ENCODE measurements at places on chromosomes 4 and X.
A peak's percentile ranks its signal among the peaks of the same experiment; 100 is the strongest.

- H3K4me1 ChIP-seq = no peaks in the 10 kb centered on the region
- no peak overlapping the region for H3K27ac ChIP-seq
- no peaks in the 10 kb centered on the region for H3K27me3 ChIP-seq
- DNase-seq = no peak
Observed at GRCh38 chr4:114132830-114133229, 153.4 kb upstream of the ARSJ start.

DNA sequence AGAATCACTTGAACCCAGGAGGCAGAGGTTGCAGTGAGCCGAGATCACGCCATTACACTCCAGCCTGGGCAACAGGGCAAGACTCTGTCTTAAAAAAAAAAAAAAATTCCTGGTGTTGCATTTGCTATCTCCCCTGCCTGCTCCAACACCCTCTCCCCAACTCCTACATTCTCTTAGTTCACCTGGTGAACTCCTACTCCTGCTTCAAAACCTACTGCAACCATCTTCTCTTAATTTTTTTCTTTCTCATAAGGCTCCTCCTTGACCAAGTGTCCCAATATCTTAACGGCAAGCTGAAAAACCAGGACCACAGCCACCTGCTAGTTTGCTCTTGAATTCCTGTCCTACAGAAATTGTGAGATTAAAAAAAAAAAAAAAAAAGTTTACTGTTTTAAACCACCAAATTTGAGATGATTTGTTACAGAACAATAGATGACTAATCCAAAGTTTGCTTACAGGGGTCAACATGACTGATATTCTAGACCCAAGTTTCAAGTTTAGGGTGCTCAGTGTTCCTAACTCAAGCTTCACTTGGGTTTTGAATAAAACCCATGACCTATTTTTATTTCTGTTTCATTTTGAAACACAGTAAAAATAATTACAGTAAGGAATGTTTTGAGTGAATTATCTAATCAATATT is 13.1 kb upstream of the ANXA5 start:
- peaks cover 5% of the 10 kb centered on the region for H3K4me1 ChIP-seq
- H3K27me3 ChIP-seq = peaks cover 6% of the 10 kb centered on the region

DNA sequence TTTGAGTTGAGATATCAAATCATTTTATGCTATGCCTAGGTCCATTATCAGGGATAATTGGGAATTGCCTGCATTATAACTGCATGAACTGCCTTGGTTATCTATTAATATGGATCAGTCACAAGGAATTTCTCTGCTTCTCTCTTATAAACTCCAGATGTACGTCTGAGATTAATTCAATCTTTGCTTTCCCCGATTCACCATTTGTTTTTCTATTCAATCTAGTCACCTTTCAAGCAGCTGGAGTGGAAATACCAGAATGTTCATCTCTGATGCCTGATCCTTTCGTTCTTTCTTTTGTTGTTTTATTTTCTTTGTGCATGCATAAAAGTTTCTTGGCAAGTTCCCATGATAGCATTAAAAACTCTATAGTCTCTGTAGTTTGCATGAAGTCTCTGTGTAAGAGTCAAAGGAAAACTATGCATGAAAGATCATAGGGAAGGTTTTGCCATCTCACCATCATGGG is 22.6 kb downstream of the SYNPO2 start:
- DNase-seq = no peak
- no peaks in the 10 kb centered on the region for H3K4me1 ChIP-seq
- H3K36me3 ChIP-seq = no peaks in the 10 kb centered on the region
- no peak overlapping the region for H3K4me3 ChIP-seq
- no peak overlapping the region for H3K27ac ChIP-seq
- peaks cover 4% of the 10 kb centered on the region for H3K27me3 ChIP-seq

DNA sequence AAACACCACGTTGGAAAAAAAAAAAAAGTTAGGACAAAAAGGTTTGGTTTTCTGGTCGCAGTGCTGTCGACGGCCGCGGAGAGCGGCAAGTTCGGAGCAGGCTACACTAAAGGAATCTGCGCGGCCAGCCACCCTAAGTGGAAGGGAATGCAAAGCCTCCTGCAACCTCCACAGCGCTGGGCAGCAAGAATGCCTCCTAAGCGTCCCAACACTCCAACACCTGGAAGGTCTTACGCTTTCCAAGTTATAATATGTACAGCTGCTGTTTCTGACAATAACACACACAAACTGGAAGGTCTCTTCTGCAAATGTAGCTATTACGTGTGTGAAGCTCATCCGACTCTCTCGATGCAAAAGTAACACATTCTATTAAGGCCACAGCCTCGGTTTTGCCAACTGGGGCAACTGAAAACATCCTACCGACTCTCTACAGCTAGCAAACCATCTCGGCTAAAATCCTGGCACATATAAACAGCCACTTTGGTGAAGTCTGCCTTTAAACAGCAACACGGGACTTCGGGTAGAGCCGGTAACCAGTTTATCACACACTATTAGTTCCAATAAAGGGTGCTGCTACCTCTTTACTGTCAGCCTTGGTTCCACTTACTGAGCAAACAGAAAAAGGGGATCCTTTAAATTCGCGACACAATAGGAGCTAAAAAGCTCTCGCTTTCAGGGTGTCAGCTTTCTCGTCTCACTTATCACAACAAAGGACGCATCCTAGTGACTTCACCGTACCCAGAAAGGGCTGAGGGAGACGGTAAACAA is 895 bp downstream of the SMIM14 start:
- no peaks in the 10 kb centered on the region for H3K27me3 ChIP-seq
- no peaks in the 10 kb centered on the region for H3K36me3 ChIP-seq
- peak; percentile 41 for DNase-seq
- peak overlapping the region; percentile 90 for H3K4me3 ChIP-seq

DNA sequence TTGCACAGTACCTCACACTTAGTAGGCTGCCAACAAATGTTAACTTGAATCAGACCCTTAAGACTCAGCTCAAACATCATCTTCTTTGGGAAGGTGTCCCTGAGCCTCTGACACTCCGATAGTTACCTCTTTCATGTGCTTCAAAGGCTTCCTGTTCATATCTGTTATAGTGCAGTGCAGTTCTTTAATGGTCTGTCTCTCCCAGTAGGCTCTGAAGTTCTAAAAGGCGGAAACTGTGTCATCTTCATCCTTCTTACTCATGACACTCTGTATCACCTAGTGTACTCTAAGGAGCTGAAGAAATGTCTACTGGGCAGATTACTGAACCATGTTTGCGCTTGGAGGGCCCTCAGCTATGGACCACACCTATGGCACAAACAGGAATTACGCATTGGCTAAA is 2.1 kb upstream of the DIAPH2 start:
- no peak for DNase-seq
- H3K27ac ChIP-seq = no peak overlapping the region
- no peaks in the 10 kb centered on the region for H3K27me3 ChIP-seq
- H3K36me3 ChIP-seq = no peaks in the 10 kb centered on the region
- H3K4me3 ChIP-seq = no peak overlapping the region

DNA sequence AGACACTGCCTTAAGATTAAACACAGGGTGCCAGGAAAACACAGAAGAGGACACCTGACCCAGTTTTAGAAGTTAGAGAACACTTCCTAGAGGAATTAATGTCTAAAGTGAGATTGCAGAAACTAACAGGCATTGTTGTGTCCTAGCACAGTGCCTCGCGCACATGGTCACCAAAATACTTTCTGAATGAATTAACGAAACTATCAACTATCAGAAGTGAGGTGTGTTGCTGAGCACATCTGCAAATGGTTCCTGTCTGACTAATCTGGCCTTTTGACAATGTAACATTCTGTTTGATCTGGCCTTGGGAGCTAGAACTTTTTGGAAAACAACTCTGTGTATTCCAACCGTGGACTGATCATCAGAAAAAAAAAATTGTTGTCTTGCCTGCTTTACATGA is 556.8 kb upstream of the LCORL start:
- no peaks in the 10 kb centered on the region for H3K36me3 ChIP-seq
- no peaks in the 10 kb centered on the region for H3K4me1 ChIP-seq
- H3K4me3 ChIP-seq = no peak overlapping the region

- no peaks in the 10 kb centered on the region for H3K36me3 ChIP-seq
- H3K4me3 ChIP-seq = no peak overlapping the region
- H3K4me1 ChIP-seq = no peaks in the 10 kb centered on the region
- H3K27ac ChIP-seq = no peak overlapping the region
- H3K27me3 ChIP-seq = no peaks in the 10 kb centered on the region
- DNase-seq = no peak
Observed at GRCh38 chr4:88446124-88446523, 10.8 kb upstream of the HERC5 start.

DNA sequence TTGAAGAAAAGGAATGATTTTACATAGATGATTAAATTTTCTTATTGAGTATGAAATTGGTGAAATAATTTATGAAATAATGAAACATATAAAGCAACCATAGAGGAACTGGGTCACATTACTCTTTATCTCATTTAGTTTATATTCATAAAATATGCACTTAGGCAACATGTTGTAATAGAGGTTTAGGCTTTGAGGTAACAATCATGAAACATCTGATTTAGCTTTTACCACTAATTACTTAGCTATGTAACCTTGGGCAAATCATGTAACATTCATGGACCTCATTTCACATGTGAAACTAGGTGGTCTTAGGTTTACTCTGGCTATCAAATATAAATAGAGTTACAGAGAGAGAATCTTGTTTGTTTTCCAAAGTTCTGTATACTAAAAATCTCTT is 54.5 kb upstream of the SMARCA5 start:
- no peak overlapping the region for H3K27ac ChIP-seq
- H3K36me3 ChIP-seq = peaks cover 15% of the 10 kb centered on the region
- H3K4me3 ChIP-seq = no peak overlapping the region
- no peak for DNase-seq
- H3K27me3 ChIP-seq = no peaks in the 10 kb centered on the region

- H3K4me1 ChIP-seq = no peaks in the 10 kb centered on the region
- H3K27ac ChIP-seq = no peak overlapping the region
- H3K27me3 ChIP-seq = no peaks in the 10 kb centered on the region
Observed at GRCh38 chr4:76651616-76652015, 216.6 kb downstream of the SHROOM3 start.

GRCh38 chr4:102589743-102590142 is 88.6 kb downstream of the NFKB1 start:
- H3K27me3 ChIP-seq = no peaks in the 10 kb centered on the region
- no peaks in the 10 kb centered on the region for H3K36me3 ChIP-seq
- H3K4me3 ChIP-seq = no peak overlapping the region
- no peaks in the 10 kb centered on the region for H3K4me1 ChIP-seq
- no peak overlapping the region for H3K27ac ChIP-seq

DNA sequence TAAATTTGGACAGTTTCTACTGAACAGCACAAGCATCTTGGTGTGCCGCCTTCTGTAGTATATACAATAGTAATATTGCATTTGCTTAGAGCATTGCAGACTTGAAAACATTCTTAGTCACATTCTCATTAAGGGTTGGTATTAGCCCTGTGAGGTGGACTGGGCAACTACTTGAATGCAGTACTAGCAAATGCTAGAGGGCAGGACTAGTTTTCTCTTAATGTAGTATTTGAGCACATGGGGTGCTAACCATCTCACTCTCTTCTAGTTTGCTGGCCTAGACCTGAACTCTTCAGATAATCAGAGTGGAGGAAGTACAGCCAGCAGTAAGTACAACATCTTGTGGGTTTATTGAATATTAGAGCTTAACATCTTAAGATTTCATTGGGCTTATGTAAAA is 3.2 kb downstream of the DDX3X start:
- DNase-seq = no peak
- H3K27ac ChIP-seq = no peak overlapping the region
- peaks cover 16% of the 10 kb centered on the region for H3K4me1 ChIP-seq
- peak overlapping the region; percentile 97 for H3K4me3 ChIP-seq
- H3K36me3 ChIP-seq = peaks cover 69% of the 10 kb centered on the region

DNA sequence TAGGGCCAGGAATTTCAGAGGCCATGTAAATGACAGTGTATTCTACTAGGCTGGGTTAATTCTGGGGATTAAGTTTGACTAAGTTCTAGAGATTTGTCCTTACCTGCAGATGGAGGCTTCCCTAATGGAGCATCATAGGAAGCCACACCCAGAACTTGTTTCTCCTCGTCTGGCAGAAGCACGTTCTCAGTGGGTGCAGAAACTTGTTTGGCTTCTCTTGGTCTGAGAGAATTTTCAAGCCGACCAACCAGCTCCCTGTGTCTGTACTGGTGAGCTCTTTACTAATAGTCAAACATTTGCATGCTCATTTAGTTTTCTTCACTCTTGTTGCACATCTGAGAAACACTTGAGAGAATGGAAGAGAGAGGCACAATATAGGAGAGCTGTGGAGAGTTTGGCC is 907 bp upstream of the ATP10D start:
- no peak overlapping the region for H3K4me3 ChIP-seq
- peaks cover 3% of the 10 kb centered on the region for H3K4me1 ChIP-seq
- H3K36me3 ChIP-seq = no peaks in the 10 kb centered on the region

DNA sequence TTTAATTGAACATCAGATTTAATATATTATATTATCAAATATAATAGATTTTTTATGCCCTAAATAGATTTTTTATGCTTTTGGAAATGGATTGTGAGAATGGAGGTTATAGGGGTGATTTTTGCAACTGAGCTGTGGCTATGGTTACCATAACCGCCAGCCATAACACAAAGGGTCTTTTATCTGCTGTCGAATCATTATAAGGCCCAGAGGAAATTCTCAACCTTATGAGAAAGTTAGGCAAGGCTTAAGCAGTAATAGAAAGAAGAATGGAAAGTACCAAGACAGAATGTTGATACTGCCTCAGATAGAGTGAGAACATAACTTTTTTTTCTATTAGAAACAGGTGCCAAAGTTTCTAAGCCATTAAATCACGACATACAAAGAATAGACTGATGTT is 26.3 kb upstream of the CXCL6 start:
- no peaks in the 10 kb centered on the region for H3K27me3 ChIP-seq
- no peaks in the 10 kb centered on the region for H3K36me3 ChIP-seq
- H3K4me3 ChIP-seq = no peak overlapping the region
- H3K27ac ChIP-seq = no peak overlapping the region
- DNase-seq = no peak
- H3K4me1 ChIP-seq = no peaks in the 10 kb centered on the region

DNA sequence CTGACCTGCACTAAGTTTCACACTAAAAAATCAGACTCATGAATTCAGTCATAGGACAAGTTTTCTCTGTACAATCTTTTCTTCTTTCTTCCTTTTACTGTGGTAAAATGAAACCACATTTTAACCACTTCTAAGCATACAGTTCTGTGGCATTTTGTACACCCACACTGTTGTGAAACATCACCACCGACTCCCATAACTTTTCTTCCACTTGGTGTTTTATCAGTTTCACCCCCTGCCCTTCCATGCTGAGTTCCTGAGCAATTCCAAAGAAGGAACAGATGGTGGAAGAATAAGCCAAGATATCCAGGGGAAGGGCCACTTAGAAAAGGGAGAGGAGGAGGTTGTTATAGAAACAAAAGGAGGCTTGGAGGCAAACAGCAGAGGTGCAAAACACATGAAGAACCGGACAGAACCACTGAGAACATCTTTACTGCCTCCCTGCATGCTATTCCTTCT is 22.6 kb downstream of the SLC25A4 start:
- H3K27ac ChIP-seq = no peak overlapping the region
- H3K27me3 ChIP-seq = no peaks in the 10 kb centered on the region
- H3K4me3 ChIP-seq = no peak overlapping the region
- H3K36me3 ChIP-seq = peaks cover 84% of the 10 kb centered on the region
- H3K4me1 ChIP-seq = 0 out of 2 replicates have a peak, but pooled peaks cover 3% of the 10 kb centered on the region

DNA sequence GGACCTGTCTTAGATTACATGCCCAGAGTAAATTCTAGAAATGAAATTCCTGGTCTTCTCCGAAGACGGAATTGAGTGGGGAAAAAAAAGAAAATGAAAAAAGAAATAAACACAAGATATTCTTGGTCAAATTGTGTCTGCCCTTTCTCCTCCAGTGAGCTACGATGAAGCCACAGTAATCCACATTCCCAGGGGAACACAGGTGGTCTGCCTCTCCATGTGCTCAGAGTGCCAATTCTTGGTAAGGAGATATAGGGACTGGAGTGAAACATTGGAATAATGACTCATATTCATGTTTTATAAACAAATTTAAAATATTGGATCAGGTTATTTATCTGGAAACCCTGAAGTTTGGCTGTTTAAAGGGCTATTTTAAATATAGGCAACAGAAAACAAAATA is 54.2 kb upstream of the MGST2 start:
- no peak overlapping the region for H3K27ac ChIP-seq
- H3K4me3 ChIP-seq = no peak overlapping the region
- peaks cover 5% of the 10 kb centered on the region for H3K4me1 ChIP-seq
- H3K27me3 ChIP-seq = no peaks in the 10 kb centered on the region
- DNase-seq = no peak
- H3K36me3 ChIP-seq = no peaks in the 10 kb centered on the region
